ENCODE measurements at places on chromosomes 5 and 9. TPM values are rescaled to one million over a fixed set of nuclear protein-coding genes. Genes with fewer than 3 reads are reported as not detected.

Gene PCDHB12
- total RNA-seq, result 0.13 TPM

Gene SOX30
- under 0.01 TPM for total RNA-seq

Gene ADGRD2
- total RNA-seq, result not detected

Gene GALNT12
- total RNA-seq, result 2.6 TPM

- DNase-seq, result no peak
Measured at GRCh38 chr9:114392749-114393112, 4.9 kb upstream of the AKNA start.

DNA sequence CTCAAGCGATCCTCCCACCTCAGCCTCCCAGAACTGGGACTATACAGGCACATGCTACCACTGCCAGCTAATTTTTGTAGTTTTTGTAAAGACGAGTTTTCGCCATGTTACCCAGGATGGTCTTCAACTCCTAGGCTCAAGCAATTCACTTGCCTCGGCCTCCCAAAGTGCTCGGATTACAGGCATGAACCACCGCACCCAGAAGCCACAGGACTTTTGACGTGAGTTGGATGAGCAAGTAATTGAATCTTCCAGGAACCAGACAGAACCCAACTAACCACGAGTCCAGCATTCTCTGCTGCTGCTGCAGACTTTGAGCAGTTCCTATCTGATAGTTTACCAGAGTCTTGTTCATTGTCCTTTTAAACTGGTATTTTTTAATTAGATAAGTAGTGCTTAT, 9.6 kb upstream of the ATP6V0E1 start:
- DNase-seq, result no peak

DNA sequence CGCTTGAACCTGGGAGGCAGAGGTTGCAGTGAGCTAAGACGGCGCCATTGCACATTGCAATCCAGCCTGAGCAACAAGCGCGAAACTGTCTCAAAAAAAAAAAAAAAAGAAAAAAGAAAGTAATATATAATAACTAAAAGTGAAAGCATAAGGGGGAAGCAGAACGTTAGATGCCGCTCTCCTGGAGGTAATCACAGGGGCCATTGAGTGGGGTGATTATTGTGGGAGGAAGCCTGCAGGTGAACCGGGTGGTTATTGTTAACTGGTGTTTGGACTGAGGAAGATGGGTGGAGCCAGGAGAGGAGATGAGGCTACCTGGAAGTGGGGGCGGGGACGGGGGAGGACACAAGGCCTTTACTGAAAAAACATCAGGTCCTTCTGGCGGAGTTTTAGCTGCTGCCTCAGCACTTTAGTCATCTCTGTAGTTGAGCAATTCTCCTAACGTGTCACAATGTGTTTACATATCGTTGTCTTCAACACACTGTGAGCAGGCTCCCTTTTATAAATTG, 5.3 kb upstream of the TJP2 start:
- peak; percentile 98 for DNase-seq

DNA sequence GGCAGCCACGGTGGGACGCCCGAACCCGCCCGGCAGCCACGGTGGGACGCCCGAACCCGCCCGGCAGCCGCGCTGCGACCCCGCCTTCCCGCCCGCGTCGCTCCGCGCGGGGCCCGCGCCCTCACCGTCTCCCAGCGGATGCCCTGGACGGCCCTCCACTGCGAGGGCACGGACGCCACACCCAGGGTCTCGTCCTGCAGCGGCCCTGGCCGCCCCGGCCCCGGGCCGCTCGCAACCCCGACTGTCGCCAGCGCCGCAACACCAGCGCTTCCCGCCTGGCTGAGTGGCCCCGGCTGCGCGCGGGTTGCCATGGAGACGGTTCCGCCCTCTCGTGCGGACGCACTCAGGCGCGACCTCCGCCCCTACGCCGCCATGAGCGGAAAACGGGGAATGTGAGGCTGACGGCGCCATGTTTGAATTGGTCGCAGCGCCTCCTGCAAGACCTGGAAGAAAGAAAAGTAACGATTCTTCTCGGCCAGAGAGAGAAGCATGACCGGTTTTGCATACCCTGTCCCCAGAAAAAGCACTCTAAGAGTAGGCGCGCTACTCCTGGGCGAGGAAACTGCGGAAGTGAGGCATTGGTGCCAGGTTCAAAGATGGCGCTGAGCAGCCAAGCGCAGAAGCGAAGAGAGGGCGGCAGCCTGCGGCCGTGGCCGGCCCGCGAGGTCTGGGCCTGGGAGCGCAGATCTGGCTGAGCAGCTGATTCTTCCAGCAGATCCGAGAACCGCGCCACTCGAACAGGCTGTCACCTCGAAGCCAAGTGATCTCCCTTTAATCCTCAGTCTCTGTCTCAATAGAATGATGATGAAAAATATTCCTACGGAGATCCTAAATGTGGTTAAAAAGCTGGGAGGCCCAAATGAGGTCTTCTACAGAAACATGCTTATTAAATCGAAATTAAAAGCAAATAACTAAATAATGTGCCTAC, at the start of gene DYNC2I2:
Gene DYNC2I2, minus strand, starts transcription at position 432 of the 928 bp plus-strand sequence. Its CDS starts 121 bp downstream, at position 311.
- DNase-seq, result peak; percentile 84

GRCh38 chr9:35333551-35333950, 156.4 kb upstream of the RUSC2 start:
- peak; percentile 69 for DNase-seq

DNA sequence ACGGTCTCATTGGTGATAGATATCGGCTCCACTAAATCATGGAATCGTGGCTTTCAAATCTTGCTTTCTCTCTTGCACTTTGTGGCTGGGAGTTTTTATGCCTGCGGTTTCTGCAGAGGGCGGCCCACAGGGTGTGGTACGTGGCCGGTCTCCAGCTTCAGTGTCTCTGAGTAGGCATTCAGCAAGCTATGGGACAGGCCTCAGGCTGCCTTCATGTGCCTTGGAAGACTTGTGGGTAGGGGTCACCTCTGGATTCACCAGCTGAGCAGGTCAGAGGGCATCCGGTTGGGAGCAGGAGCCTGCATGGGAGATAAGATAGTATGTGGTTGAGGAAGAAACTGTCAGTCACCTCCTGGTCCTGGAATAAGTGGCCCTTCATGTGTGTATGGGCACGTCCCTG, 47.7 kb downstream of the AMBP start:
- no peak for DNase-seq

DNA sequence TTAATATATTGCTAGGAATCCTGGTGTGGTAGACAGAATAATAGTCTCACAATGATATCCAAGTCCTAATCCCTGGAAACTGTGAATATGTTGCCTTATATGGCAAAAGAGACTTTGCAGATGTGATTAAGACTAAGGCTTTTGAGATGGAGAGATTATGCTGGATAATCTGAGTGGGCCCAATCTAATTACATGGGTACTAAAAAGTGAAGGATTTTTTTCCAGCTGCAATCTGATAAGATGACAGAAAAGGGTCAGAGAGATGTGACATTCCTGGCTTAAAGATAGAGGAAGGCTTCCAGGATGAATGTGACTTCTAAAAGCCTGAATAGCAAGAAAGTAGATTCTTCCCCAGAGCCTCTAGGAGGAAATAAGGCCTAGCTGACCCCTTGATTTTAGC, 80.7 kb upstream of the MPDZ start:
- DNase-seq, result no peak

DNA sequence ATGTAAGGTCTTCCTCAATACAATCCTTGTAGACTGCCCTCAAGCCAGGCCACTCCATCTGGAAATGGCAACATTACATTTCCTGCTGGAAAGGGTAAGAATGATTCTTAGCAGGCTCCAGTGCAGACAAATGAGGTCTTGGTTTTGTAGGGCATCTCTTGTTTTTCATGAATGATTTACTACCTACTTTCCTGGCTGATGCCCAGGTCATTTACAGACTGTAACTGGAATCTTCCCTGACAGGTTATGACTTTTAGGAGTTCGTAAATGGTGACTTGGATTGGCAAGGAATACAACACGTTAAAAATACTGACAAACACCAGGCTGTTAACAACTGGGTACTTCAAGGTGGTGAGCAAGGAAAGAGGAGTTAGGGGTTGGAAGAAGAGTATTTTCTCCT, 510.5 kb upstream of the TNC start:
- DNase-seq, result no peak

DNA sequence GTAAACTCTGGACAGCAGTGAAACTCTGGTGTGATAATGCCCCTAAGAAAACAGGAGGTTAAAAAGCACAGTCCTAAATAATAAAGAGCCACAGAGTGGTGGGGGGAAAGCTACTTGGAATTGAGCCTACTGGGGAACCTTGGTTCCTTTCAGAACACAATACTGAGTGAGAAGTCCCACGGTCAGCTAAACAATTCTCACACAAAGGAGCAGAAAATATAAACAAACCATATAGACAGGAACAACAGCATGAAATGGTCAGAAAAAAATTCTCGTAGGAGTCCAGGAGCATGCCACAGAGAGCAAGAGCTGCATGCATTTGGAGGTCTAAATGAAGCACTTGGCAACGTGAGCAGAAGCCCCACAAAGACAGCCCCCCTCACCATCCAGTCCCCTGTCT, 56.0 kb downstream of the TEK start:
- DNase-seq, result no peak

DNA sequence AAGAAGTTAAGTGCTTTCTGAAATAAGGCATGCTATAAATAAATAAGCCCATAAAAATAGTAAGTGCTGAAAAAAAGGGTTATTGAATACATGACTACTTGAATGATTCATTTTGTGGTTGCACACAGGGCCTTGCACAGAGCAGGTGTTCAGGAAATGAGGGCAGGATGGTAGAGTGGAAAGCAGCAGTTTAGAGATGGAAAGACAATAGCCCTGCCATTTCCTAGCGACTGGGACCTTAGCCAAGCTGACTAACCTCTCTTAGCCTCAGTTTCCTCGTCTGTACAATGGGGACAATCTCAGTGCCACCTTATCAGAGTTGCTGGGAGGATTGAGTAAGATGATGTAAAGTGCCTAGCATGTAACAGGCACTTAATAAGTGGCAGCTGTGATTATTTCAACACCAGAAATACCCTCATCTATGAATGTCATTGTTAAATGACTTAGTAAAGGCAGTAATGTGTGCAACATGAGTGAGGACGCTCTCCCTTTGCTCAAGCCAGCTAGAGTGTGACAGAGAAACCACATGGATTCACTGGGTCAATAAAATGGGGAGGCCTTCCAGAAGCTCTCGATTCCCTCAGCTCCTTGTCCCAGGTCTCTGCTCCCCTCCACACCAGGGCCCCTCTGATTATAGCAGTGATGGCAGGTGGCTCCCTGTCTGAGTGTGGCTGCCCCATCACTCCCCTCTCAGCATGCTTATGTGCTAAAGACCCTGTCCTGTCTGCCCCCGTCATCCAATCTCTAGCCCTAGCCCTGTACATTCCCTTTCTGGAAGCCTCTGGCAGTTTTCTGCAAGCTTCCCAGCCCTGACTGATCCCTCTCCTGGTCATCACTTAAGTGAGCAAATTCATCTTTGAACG, 16.0 kb upstream of the PHF19 start:
- DNase-seq, result peak; percentile 88

GRCh38 chr5:17000291-17000939, 64.3 kb upstream of the MYO10 start:
- DNase-seq, result peak; percentile 82

- DNase-seq, result no peak
Measured at GRCh38 chr5:98643569-98643968, 129.9 kb upstream of the RGMB start.

- no peak for DNase-seq
Measured at GRCh38 chr5:174825587-174825986, 101.2 kb downstream of the MSX2 start.

GRCh38 chr9:107707428-107707837, 217.9 kb upstream of the KLF4 start:
- DNase-seq, result peak; percentile 43

DNA sequence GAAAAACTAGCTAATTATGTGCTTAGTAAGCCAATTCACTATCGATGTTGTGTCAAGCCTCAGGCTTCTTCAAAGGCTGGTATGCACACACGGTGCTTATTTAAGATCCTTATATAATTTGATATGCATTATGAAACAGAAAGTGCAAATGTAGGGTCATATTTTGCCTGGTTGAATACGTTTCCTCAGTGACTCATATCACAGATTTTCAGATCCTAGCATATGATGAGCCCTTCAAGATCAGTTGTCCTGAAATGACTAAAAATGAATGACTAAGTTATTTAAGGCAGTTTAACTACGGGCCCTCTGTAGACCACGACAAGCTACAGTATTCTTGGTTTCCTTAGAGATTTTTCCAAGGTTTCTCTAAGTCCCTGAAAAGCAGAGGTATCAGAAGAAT, 778.3 kb downstream of the PRELID2 start:
- DNase-seq, result peak; percentile 43

GRCh38 chr5:60295423-60295822, 401.9 kb upstream of the PDE4D start:
- peak; percentile 47 for DNase-seq

- DNase-seq, result no peak
Measured at GRCh38 chr9:87569008-87569509, 71.4 kb downstream of the DAPK1 start.

DNA sequence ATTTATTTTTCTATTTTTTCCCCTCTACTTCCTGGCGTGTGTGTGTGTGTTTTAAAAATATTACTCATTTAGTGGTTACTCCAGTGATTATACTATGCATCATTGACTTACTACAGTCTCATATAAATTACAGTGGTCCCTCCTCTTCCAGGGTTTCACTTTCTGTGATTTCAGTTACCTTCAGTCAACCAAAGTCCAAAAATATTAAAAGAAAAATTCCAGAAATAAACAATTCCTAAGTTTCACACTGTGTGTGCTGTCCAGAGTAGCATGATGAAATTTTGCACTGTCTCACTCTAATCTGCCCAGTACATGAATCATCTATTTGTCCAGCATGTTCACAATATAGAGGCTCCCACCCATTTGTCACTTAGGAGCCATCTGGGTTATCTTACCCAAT, 47.4 kb upstream of the CCDC112 start:
- DNase-seq, result peak; percentile 60

DNA sequence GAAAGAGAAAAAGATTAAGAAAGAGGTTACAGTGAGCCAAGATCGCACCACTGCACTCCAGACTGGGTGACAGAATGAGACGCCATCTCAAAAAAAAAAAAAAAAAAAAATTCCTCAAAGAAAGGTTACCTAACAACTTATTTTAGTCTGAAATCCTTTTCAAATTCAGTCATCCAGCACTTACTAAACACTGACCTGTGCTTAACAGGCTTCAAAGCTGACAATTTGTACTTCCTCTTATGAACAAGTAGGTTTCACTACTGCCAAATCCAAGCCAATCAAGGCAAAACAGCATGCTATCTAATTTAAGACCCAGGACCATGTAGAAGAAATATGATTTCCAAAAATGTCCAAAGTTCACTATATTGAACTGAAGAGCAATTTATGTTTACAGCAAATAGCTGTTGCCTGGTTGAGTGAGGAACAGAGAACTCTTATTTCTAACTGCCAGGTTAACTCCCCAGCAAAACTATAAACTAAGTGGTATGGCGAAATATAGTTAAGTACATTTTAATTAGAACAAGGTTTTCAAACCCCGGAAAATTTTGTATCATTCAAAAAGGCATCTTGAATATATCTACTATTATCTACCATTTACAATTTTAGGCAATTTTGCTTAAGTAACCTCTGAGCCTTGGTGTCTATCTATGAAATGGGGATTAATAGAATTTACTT, 13.4 kb downstream of the PWWP2A start:
- DNase-seq, result no peak
